ENCODE measurements at places on chromosomes 5 and 9. TPM values are rescaled to one million over a fixed set of nuclear protein-coding genes. Genes with fewer than 3 reads are reported as not detected.

The PCDHA1 gene
- not detected for total RNA-seq

DNA sequence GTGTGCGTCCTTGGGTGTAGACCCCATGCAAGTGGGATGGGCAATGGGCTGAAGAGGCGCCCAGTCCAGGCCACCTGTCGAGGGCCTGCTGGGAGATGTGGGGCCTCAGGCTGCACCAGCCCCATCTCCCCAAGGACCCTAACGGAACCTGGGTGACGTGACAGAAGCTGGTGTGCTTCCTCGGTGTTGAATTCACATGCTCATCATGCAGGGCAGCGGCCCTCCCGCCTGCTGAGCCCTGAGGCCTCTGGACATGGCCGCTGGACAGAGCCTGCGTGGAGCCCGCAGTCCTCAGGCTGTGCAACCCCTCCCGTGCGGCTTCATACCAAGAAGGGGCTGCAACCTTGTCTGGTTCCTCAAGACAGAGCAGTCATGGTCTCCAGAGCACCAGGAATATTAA is 26.8 kb downstream of the TERT start:
- DNase-seq: no peak

The PHYHD1 gene
- 26.0 TPM for total RNA-seq

GRCh38 chr9:123640792-123641222 is 284.8 kb downstream of the CRB2 start:
- no peak for DNase-seq

- DNase-seq: no peak
Observed at GRCh38 chr5:124071039-124071438, 559.1 kb downstream of the CSNK1G3 start.

The ZFP2 gene
- 2.9 TPM for total RNA-seq

DNA sequence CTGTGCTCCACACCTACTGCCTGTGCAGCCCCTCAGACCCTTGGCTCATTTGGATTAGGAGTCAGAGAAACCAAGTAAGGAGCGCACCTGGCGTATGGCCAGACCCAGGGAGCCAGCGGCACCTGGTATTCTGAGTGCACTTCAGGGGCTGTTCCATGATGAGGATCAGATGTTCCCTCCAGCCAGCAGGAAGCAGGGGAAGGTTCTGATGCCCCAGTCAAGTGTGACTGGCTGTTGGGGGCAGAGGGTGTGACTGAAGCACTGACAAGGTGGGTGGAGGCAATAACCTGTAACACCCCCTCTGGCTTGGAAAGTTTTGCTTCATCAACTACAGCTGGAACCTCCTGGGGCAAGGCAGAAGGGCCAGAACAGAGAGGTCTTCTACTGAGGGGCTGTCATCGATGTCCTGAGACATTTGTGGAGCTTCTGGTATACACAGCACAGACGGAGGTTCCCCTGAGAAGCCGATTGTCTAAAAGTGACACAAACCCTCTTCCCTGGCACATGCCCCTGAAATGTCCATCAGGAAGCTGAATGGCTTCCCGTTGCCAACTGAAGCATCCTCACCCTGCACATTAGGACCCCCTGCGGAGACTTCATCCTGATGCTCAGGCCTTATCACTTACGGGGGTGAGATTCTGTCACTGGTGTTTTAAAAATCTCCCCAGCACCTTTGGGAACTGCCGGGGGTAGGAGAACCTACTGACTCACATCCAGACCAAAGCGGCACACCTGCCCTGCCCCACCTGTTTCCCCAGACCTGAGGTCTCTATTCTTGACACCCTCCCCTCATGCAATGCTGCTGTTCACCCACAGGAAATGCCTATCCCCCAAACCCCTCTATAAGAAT is 21.1 kb downstream of the TRAF1 start:
- DNase-seq: no peak

- DNase-seq: no peak
Observed at GRCh38 chr9:114372921-114373448, 14.8 kb downstream of the AKNA start.

The PAM gene
- 179 TPM for total RNA-seq

The PDZD2 gene
- 28.6 TPM for total RNA-seq

The GPR151 gene
- total RNA-seq: not detected

The IFNK gene
- total RNA-seq: not detected

The DUSP1 gene
- total RNA-seq: 301 TPM

GRCh38 chr9:108855529-108855886 is 278 bp downstream of the ACTL7B start:
- DNase-seq: no peak
